ENCODE measurements at places on chromosomes 1 and 21.

GRCh38 chr1:9271283-9271682, 21.4 kb upstream of the SPSB1 start:
- no peak for DNase-seq

GRCh38 chr21:28410256-28410655, 582.4 kb downstream of the LTN1 start:
- no peak for DNase-seq

GRCh38 chr1:215076322-215076721, 6.2 kb upstream of the KCNK2 start:
- DNase-seq, result no peak

DNA sequence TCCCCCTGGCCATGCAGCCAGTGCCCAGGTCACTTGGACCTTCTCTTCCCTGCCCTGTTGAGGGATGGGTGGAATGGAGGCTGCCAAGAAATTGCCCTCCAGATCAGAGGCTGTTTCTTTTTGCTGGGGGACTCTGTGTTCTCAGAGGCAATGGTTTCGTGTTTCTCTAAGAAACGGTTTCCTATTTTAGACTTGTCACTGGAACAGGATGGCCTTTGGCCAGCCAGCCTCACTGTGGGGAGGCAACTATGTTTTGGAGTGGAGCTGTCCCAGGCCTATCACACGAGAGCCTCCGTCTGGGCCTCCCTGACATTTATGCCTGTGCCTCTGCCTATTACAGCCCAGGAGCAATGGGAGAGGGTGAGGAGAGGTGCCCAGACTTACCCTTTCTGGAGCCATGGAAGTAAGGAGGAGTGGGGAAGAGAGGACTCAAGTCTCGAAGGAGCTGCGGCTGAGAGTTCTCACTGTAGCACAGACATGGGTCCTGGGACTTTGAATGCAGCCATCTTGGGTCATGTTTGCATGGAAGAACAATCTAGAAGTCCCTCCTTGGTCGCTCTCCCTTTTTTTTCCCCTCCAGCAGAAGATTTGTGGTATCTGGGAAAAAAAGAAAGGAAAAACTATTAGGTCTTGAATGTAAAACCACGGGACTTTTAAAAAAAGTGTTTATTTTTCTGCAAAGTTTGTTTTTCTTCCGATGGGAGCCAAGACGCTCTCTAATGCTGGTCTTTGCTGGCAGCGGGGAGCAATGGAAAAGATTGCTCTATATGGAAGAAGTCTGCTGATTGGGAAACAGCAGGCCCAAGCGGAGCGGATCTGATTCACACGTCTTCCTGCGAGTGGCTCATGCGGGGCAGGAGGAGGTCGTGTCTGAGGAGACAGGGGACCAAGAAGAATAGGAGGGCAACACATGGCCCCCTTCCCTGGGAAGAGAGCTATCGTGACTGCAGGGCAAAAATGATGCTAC, 219.2 kb downstream of the FOXD2 start:
- DNase-seq, result no peak

DNA sequence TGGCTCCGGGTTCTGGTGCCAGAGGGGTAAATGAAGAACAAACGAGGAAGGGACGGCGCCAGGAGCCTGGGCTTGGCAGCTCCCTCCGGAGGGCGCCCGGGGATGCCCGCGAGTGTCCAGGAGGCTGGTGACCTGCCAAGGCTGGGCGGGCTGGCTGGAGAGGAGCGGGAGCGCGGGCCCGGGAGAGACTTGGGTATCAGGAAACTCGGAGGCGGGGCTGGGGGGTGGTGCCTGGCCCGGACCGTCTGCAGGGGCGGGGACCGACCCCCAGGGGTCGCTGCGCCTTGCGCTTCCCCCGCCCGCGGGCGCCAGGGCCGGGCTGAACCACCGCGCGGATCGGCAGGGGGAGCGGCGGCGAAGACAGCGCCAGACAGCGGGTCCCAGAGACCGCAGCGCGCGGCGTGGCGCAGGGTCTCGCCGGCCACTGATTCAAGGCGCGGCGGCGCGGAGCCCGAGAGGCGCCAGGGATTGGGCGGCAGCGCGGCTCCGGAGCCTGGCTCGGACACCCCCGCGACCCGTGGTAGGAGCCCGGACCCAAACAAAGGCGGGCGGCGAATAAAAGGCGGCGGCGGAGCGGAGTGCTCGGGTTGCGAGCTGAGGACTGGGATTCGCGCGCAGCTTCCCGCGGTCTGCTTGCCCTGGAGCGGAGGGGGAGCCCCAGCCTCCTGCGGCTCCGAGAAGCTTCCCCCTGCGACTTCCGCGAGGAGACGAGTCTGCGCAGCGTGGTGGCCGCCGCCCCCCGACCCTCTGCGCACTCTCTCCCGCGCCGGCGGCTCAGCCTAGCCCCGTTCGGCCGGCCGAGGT, at the start of gene DISP3:
Gene DISP3 (plus strand): TSS at position 585 of the 804 bp plus-strand sequence. CDS start 21,838 bp downstream, outside the sequence.
- peak; percentile 44 for DNase-seq

DNA sequence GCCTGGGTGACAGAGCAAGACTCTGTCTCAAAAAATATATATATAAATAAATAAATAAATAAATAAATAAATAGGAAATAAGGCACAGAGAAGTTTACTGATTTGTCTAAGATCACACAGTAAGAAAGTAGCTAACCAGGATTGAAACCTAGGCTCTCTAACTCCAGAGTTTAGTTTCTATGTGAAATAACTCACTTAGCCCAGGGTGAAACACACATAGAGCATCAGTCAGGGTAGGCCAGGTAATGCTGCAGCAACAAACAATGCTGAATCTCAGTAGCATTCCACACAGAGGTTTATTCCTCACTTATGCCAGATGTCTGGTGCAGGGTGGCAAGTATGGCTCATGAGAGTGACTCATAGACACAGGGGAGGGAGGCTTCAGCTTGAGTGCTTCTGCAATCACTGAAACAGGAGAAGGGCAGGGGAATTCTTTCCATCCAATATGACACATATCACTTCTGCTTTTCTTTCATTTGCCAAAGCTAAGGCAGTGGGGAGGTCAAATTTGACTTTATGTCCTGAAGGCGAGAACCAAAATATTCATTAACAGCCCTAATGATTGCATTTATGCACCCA, 37.1 kb upstream of the KANK4 start:
- DNase-seq, result no peak

DNA sequence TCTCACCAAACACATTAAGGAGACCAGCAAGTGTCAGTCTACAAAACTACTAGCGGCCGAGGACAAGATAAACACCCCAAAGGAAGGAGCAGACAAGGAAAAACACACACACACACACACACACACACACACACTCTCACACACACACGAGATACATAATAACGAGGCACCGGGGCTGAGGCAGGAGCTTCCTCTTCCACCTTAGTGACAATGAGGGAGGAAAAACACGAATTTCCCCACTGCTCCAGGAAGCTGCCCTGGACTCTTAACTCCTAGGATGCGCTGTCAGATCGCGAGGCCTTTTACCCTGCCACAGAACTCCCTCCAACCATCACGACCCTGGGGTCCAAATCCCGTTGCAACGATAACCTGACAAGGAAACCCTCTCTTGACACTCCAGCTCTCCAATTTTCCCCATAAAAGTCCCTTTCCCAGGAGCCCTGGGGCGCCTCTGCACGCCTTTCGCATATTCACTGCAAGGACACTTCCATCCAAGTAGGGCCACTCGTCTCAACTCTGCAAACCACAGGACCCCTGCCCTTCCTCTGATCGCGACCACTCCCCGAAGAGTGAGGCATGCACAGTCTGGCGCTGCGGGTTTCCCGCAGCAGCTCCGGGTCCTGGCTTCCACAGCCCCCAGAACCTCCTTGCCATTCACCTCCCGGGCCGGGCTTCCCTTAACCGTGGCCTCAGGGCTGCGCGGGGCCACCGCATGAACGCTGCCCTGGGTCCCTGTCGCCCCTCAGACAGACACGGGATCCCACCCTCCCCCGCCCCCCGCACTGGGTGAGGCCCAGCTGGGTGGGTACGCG, 581 bp downstream of the ETV3 start:
- no peak for DNase-seq

DNA sequence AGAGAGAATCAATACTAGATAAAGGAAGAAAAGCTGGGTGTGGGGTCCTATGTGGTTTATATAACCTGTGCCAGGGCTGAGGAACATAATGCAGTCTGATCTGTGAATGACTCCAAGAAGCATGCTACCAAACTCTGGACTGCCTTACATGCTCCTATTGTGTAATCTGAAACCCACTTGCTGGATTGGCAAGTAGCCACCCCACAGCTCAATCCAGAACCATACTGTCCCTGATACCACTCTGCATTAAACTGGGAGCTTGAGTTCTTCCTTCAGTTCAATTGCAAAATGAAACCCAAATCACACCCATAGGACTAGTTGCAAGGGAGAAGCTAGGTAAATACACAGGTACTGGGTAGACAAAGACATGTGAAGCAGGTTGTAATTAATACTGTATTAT, 115.4 kb upstream of the NEGR1 start:
- no peak for DNase-seq

- DNase-seq, result no peak
Observed at GRCh38 chr1:88877382-88877825, 14.0 kb downstream of the GTF2B start.

- DNase-seq, result no peak
Observed at GRCh38 chr1:183942933-183943693, 94.4 kb downstream of the COLGALT2 start.

- no peak for DNase-seq
Observed at GRCh38 chr1:20355828-20356735, 65.4 kb downstream of the VWA5B1 start.

DNA sequence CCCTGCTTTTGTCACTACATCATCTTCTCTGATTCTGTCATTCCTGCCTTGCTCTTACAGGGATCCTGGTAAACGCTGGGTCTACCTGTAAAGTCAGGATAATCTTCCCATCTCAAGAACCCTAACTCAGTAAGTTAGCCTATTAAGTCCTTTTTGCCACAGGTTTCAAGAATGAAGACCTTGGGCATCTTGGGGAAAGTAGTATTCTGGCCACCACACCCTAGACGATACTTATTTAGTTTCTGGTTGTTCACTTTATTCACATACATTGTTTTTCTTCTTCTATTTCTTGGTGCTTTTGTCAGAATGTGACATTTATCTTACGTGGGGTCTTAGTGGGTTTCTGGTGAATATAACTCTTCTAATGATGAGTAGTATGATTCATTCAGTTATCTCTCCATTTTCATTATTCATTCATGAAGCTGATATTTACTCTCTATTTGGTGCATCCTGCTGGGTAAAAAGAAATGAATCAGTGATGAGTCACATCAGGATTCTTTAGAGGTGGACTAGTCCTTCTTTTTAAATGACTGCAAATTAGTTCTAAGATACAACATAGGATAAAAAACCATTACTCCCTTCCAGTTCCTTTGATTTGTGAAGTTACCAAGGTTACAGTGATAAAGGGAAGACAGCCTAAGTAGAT, 514.4 kb upstream of the B3GALT2 start:
- DNase-seq, result no peak

Data from effector CD8-positive, alpha-beta T cell (primary cell).